ENCODE measurements at places on chromosomes 6 and 20.

DNA sequence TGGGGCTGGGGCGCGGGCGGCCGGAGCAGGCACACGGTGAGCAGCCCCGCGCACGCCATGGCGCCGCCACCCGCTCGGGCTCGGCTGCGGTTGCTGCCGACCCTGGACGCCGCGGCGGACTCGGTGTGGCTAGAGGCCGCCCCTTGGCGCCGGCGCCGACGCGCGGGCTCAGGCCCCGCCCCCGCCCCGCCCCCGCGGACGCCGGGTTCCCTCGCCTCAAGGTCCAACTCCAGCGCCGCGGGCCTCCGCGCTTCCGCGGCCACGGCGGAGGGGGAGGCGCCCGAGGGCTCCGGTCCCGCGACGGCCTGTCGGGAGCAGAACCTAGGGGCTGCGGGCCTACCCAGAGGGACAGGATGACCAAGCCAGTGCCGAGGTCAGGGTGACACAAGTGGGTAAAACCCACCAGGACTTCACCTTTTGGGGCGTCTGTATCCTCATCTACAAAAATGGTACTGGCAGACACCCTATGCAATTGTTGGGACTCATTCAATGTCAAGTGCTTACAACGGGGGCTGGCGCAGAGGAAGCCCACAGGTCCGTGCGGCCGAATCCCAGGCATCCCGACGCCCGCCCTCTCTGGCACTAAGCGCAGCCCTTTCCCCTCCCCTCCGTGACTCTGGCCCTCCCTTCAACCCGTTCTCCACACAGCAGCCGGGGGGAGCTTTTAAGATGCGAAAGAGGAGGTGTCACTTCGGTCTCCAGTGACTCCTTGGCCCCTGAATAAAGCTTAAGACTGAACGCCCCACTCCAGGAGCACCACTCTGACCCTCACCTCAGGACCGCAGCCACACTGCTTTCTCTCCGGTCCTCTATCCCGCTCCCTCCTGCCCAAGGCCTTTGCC is at the start of gene NECAB3:
Gene NECAB3, minus strand, starts transcription at position 135 of the 842 bp plus-strand sequence. Its CDS starts 76 bp downstream, at position 59.
- H3K36me3 ChIP-seq: no peaks in the 10 kb centered on the region
- peak within 1 kb of the TSS; percentile 92 for H3K27ac ChIP-seq
- ATAC-seq: peak; percentile 88
- peak within 1 kb of the TSS; percentile 90 for H3K4me3 ChIP-seq
- no peaks in the 10 kb centered on the region for H3K4me1 ChIP-seq

DNA sequence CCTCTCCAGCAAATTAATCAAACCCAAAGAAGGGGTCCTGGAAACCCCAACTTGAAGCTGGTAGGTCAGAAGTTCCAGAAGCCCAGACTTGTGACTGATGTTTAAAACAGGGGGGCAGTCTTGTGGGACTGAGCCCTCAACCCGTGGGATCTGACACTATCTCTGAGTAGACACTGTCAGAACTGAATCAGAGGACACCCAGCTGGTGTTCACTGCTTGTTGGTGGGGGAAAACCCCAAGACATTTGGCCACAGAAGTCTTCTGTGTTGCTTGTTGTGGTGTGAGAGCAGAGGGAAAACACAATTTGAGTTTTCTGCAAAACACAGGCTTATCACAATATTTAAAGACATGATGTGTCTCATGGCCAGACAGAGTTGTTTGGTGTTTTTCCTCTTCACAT is 29.9 kb downstream of the KIF13A start:
- peaks cover 16% of the 10 kb centered on the region for H3K4me1 ChIP-seq
- H3K4me3 ChIP-seq: no peak overlapping the region
- no peaks in the 10 kb centered on the region for H3K36me3 ChIP-seq
- peak overlapping the region; percentile 37 for H3K27ac ChIP-seq

- H3K36me3 ChIP-seq: no peaks in the 10 kb centered on the region
- no peak overlapping the region for H3K4me3 ChIP-seq
- ATAC-seq: no peak
- no peak overlapping the region for H3K27ac ChIP-seq
- H3K4me1 ChIP-seq: no peaks in the 10 kb centered on the region
- no peaks in the 10 kb centered on the region for H3K27me3 ChIP-seq
These were observed 42.4 kb upstream of the GCLC start for GRCh38 chr6:53587291-53587690.

DNA sequence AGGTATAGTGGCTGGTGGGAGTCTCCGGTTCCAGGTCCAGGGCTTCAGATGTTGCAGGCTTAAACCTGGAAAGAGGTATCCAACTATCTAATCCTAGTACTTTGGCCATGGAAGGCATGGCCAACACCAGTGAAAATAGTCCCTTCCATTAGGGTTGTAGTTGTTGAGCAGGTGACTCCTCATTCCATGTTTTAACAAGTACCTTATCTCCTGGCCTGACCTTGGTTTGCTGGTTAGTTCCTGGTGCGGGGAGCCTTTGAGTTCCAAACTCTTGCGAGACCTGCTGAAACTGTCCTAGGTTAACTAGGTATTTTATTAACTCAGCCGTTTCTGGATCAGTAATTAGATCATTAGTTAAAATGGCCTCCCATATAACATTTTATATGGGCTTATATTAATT is 165.1 kb upstream of the PROKR2 start:
- no peaks in the 10 kb centered on the region for H3K4me1 ChIP-seq
- no peak for ATAC-seq

GRCh38 chr6:31293343-31293742 is 21.5 kb upstream of the HLA-C start:
- H3K4me1 ChIP-seq: no peaks in the 10 kb centered on the region
- H3K4me3 ChIP-seq: no peak overlapping the region
- ATAC-seq: no peak
- H3K27me3 ChIP-seq: peaks cover 40% of the 10 kb centered on the region
- H3K36me3 ChIP-seq: no peaks in the 10 kb centered on the region

DNA sequence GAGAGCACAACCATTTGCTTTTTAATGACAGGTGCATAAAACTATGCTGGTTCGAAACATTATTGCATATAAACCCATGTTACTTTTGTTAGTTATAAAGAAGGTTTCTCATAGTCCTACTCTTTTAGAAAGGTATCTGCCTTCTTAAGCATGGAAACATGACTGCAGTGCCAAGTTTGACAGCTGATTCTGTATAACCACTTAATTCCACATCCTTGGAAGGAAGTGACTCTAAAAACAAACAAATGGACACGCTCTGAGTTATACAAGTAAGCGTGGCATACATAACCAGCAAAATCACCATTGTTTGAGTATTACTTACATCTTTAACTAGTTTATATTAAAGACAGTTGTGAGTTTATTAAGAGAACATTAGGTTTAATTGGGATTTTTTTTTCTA is 125.0 kb upstream of the HDGFL1 start:
- no peak for ATAC-seq
- H3K27me3 ChIP-seq: no peaks in the 10 kb centered on the region
- H3K4me1 ChIP-seq: peaks cover 21% of the 10 kb centered on the region
- H3K4me3 ChIP-seq: no peak overlapping the region
- no peaks in the 10 kb centered on the region for H3K36me3 ChIP-seq
- no peak overlapping the region for H3K27ac ChIP-seq

GRCh38 chr6:116205281-116205680 is 48.6 kb downstream of the TSPYL4 start:
- H3K27me3 ChIP-seq: no peaks in the 10 kb centered on the region
- H3K4me3 ChIP-seq: no peak overlapping the region
- ATAC-seq: no peak
- H3K4me1 ChIP-seq: no peaks in the 10 kb centered on the region
- no peak overlapping the region for H3K27ac ChIP-seq

DNA sequence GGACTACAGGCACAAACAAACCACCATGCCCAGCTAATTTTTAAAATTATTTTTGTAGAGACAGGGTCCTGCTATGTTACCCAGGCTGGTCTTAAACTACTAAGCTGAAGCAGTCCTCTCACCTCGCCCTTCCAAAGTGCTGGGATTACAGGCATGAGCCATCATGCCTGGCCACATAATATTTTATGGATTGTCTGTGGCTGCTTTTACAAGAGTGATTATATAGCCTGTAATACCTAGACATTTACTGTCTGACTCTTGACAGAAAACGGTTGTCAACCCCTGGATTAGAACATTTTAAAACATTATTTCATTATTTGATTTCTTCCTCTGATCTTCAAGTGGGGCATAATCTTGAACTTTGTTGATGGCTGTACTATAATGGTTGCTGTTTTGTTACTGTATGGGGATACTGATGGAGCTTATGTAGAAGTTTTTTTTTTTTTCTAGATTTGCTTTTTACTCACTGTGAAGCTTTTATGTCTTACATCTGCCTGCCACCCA is 14.3 kb downstream of the PARD6B start:
- H3K4me3 ChIP-seq: no peak overlapping the region
- H3K36me3 ChIP-seq: peaks cover 4% of the 10 kb centered on the region
- no peak for ATAC-seq
- no peak overlapping the region for H3K27ac ChIP-seq

GRCh38 chr6:112622036-112622435 is 274.9 kb downstream of the RFPL4B start:
- H3K4me1 ChIP-seq: no peaks in the 10 kb centered on the region
- H3K36me3 ChIP-seq: no peaks in the 10 kb centered on the region
- ATAC-seq: no peak

GRCh38 chr20:46774236-46774635 is 64.8 kb downstream of the SLC2A10 start:
- no peak overlapping the region for H3K27ac ChIP-seq
- no peak overlapping the region for H3K4me3 ChIP-seq
- ATAC-seq: no peak
- H3K27me3 ChIP-seq: peaks cover 59% of the 10 kb centered on the region
- no peaks in the 10 kb centered on the region for H3K36me3 ChIP-seq
